Fibroblast of skin of right biceps (primary cell): ENCODE measurements at places on chromosomes 7 and 10.

DNA sequence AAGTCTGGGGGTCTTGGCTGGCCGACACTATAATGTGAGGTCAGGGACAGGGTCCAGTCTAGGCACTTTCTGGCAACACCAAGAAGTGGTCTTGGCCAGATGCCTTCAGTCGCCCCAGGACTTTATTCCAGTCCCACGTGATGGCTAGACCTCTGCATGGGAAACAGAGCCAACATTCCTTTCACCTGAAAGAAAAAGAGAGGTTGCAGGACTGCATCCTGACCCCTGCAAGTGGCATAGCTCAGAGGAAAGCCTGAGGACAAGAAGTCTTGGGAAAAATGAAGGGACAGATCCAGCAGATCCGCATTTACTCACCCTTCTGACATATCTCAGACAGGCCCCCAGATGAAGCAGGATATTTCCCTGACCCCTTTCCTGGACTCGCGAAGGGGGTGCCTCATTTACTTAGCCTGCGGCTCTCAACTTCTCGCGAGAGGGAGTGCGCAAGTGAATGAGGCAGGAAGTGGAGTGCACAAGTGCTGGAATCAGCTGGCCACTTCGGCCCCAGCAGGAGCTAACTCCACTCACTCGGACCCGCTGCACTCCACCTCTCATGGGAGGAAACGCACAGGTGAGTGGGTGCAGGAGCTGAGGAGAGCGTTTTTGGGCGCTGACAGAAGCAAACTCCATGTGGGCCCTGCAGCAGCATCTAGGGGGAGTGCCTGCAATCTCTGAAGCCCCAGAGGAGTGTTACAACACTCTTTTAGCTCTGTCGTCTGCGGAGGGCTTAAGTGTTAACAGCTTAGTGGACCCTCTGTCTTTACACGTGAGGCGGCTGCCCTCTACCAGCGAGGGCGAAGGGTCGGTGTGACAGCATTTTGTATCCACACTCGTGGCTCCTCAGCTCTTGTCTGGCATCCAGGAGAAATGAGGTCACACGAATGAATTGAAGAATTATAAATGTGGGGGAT lies 916.2 kb upstream of the GHITM start:
- DNase-seq, result no peak

GRCh38 chr7:123652406-123652805 lies 3.3 kb upstream of the LMOD2 start:
- DNase-seq, result no peak

DNA sequence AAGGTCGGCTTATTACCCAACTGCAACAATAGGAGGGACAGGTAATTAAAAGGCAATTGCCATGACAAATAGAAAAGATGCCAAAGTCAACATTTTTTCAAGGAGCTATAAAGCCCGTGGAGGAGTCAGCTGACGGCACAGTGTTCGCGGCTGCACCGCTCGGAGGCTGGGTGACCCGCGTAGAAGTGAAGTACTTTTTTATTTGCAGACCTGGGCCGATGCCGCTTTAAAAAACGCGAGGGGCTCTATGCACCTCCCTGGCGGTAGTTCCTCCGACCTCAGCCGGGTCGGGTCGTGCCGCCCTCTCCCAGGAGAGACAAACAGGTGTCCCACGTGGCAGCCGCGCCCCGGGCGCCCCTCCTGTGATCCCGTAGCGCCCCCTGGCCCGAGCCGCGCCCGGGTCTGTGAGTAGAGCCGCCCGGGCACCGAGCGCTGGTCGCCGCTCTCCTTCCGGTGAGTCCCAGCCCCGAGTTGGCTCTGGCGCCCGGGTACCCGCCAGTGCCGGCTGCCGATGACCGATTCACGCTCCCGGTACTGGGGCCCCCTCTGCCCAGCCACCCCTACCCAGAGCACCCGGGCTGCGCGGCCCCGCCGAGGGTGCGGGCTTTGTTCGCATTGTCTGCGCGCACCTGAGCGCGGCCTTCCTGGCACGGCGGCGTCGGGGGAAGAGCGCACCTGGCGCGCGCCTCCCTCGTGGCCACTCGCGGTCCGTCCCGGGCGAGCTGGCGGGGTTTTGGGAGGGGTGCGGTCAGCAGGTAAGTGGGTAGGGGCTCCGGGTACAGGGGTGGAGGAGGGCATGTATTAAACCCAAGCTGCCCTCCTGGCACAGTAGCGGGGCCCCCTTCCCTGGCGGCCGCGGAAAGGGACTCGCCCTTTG lies at the start of gene VWA2:
Gene VWA2 (plus strand): TSS at position 138 of the 877 bp plus-strand sequence. CDS start 9,460 bp downstream, outside the sequence.
- DNase-seq, result no peak

DNA sequence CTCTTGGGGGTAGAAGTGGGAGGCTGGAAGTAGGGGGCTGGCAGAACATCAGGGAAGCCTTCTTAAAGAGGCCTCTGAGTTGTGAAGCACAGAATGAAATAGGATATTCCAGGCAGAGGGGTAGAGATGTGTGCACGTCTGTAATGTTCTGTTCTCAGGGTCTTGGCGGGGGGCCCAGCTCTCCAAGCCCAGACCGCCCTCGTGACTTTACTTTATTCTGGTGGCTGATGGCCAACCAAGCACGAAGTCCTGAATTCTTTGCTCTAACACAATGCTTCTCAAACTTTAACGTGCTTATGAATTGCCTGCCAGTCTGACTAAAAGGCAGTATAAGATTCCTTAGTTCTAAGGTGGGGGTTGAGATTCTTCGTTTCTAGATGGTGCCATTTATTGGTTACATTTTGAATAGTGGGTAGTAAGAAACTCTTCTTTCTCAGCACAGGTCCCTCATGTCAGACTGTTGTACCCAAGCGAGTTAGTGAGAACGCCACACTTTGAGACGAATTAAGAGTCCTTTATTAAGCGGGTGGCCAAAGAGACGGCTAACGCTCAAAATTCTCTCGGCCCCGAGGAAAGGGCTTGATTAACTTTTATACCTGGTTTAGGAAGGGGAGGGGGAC lies 8.2 kb downstream of the PRXL2A start:
- peak; percentile 57 for DNase-seq

DNA sequence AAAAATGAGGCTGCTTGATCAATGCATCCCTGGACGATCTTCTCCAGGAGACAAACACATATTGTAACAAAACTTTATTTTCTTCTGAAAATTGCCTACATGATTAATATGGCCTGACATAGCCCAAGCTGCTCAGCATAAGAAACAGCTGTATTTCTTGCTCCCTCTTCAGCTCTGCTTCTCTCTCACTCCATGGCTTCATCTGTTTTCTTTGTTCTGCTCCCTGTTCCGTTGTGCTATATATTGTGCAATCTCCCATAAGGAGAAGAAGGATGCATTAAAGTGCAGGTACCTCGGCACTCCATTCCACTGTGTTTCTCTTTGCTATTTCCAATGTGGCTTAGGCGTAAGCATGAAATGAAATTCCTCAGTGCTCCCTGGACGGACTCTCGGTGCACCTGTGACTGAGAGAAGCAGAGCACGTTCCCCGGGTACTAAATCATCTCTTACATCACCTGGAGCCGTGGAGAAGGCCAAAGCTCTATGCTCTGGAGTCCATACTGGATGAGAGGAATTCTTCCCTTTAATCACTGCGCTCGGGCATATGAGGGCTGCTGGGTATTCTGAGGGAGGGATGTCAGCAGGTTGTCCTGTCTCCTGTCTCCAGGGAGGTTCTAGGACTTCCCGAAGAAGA lies 254.3 kb downstream of the GALNT17 start:
- DNase-seq, result no peak

- no peak for DNase-seq
Measured at GRCh38 chr7:155349601-155350331, 52.1 kb downstream of the INSIG1 start.
